Fibroblast of lung (primary cell): ENCODE measurements at places on chromosomes 6 and 20. TPM values are rescaled to one million over a fixed set of nuclear protein-coding genes. Genes with fewer than 3 reads are reported as not detected.

The ESR1 gene
- 0.50 and 1.0 TPM in 2 replicates for total RNA-seq

The PREX1 gene
- total RNA-seq: 3.1 and 3.9 TPM in 2 replicates

The HLA-DQA1 gene
- total RNA-seq: 0.26 TPM in 1 of 2 replicates, not detected in the other

The MAP7 gene
- total RNA-seq: 0.77 and 1.5 TPM in 2 replicates

The HECA gene
- total RNA-seq: 20.8 and 26.6 TPM in 2 replicates

The PDCD2 gene
- total RNA-seq: 39.6 and 62.4 TPM in 2 replicates

The WASF1 gene
- total RNA-seq: 8.5 and 13.2 TPM in 2 replicates

The CTAGE9 gene
- not detected in 2 replicates for total RNA-seq

The CFAP206 gene
- under 0.01 and 0.26 TPM in 2 replicates for total RNA-seq

The CDC25B gene
- 49.3 and 62.1 TPM in 2 replicates for total RNA-seq

The TCFL5 gene
- total RNA-seq: 13.7 and 15.2 TPM in 2 replicates

The RBM24 gene
- 1.0 and 2.5 TPM in 2 replicates for total RNA-seq

- H3K36me3 ChIP-seq: no peaks in the 10 kb centered on the region
- no peaks in the 10 kb centered on the region for H3K27me3 ChIP-seq
- no peaks in the 10 kb centered on the region for H3K4me1 ChIP-seq
- DNase-seq: peak; percentile 93
- no peak overlapping the region for H3K4me3 ChIP-seq
Measured at GRCh38 chr6:21163110-21163837, 430.3 kb upstream of the SOX4 start.

GRCh38 chr6:26493258-26493657, 6.8 kb upstream of the BTN1A1 start:
- DNase-seq: peak; percentile 20
- H3K4me3 ChIP-seq: no peak overlapping the region
- peaks cover 13% of the 10 kb centered on the region for H3K27me3 ChIP-seq
- no peak overlapping the region for H3K27ac ChIP-seq

GRCh38 chr6:43760210-43761168, 9.5 kb upstream of the VEGFA start:
- H3K27ac ChIP-seq: no peak overlapping the region
- no peak overlapping the region for H3K4me3 ChIP-seq
- no peaks in the 10 kb centered on the region for H3K4me1 ChIP-seq
- H3K36me3 ChIP-seq: no peaks in the 10 kb centered on the region

GRCh38 chr6:127907960-127908640, 7.2 kb upstream of the THEMIS start:
- no peaks in the 10 kb centered on the region for H3K36me3 ChIP-seq
- H3K4me3 ChIP-seq: no peak overlapping the region
- no peaks in the 10 kb centered on the region for H3K27me3 ChIP-seq
- H3K4me1 ChIP-seq: no peaks in the 10 kb centered on the region
- DNase-seq: no peak

GRCh38 chr6:39050453-39051112, 2.0 kb downstream of the GLP1R start:
- DNase-seq: no peak
- H3K27me3 ChIP-seq: peaks cover 7% of the 10 kb centered on the region
- no peaks in the 10 kb centered on the region for H3K4me1 ChIP-seq
- no peaks in the 10 kb centered on the region for H3K36me3 ChIP-seq

- H3K27me3 ChIP-seq: no peaks in the 10 kb centered on the region
- H3K4me3 ChIP-seq: peak overlapping the region; percentile 69
- no peaks in the 10 kb centered on the region for H3K36me3 ChIP-seq
- DNase-seq: no peak
- H3K4me1 ChIP-seq: peaks cover 6% of the 10 kb centered on the region
Measured at GRCh38 chr6:135054226-135054568, 425 bp downstream of the HBS1L start.

DNA sequence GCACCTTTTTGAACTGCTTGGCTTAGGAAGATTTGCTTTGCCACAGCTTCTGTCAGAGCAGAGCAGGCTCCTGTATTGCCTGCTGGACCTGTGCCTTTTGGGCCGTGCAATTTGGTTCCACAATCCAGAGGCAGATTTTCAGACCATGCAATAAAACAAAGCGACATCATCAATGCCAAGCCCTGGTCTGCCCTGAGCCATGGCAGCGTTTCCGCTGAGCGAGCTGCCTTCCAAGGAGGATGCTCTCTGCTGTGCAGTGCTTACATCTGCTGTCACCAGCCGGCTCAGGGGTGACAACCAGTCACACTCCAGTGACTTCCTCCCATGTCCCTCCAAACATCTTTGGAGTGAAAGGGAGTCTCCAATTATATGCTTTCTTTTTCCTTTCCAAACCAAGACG, 282.2 kb downstream of the CDH26 start:
- DNase-seq: no peak
- H3K27ac ChIP-seq: no peak overlapping the region
- no peak overlapping the region for H3K4me3 ChIP-seq
- H3K36me3 ChIP-seq: no peaks in the 10 kb centered on the region
- peaks cover 6% of the 10 kb centered on the region for H3K4me1 ChIP-seq

GRCh38 chr6:126550323-126550722, 210.4 kb downstream of the CENPW start:
- no peaks in the 10 kb centered on the region for H3K27me3 ChIP-seq
- no peak for DNase-seq
- H3K4me3 ChIP-seq: no peak overlapping the region
- no peaks in the 10 kb centered on the region for H3K36me3 ChIP-seq
- no peaks in the 10 kb centered on the region for H3K4me1 ChIP-seq

- H3K27me3 ChIP-seq: no peaks in the 10 kb centered on the region
- no peak for DNase-seq
- H3K27ac ChIP-seq: no peak overlapping the region
- no peak overlapping the region for H3K4me3 ChIP-seq
- H3K4me1 ChIP-seq: no peaks in the 10 kb centered on the region
Measured at GRCh38 chr6:156880913-156881312, 103.7 kb downstream of the ARID1B start.

GRCh38 chr6:35810971-35811698, 6.0 kb downstream of the LHFPL5 start:
- no peaks in the 10 kb centered on the region for H3K36me3 ChIP-seq
- H3K27ac ChIP-seq: no peak overlapping the region
- DNase-seq: peak; percentile 79
- no peaks in the 10 kb centered on the region for H3K4me1 ChIP-seq

DNA sequence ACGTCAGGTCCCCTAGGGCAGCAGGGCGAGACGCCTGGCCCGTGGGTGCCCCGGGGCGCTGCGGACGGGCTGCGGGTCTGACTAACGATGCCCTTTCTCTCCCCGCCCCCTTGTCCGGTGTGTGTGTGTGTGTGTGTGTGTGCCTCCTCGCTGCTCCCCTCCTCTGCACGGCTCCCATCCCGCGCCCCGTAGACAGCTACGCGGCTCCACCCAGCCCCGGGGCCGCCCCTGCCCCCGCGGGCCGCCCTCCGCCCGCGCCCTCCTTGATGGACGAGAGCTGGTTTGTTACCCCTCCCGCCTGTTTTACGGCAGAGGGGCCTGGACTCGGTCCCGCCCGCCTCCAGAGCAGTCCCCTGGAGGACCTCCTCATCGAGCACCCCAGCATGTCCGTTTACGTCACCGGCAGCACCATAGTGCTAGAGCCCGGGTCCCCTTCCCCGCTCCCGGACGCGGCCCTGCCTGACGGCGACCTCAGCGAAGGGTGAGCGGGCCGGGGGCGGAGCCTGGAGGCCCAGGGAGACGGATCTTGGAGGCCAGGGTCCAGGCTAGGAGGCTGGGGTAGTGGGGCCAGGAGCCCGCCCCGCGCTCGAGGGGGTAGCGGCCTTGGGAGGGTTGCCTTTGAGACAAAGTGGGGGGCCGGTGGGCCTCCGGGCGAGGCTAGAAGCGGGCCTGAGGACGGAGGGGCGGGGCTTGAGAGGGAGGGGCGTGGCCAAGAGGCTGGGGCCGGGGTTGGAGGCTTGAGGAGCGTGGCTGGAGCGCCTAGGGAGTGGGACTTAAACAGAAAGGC, 5.1 kb downstream of the TP53INP2 start:
- peaks cover 6% of the 10 kb centered on the region for H3K36me3 ChIP-seq
- H3K4me3 ChIP-seq: peak overlapping the region; percentile 65
- peak overlapping the region; percentile 78 for H3K27ac ChIP-seq
- peaks cover 29% of the 10 kb centered on the region for H3K4me1 ChIP-seq
- DNase-seq: peak; percentile 77

DNA sequence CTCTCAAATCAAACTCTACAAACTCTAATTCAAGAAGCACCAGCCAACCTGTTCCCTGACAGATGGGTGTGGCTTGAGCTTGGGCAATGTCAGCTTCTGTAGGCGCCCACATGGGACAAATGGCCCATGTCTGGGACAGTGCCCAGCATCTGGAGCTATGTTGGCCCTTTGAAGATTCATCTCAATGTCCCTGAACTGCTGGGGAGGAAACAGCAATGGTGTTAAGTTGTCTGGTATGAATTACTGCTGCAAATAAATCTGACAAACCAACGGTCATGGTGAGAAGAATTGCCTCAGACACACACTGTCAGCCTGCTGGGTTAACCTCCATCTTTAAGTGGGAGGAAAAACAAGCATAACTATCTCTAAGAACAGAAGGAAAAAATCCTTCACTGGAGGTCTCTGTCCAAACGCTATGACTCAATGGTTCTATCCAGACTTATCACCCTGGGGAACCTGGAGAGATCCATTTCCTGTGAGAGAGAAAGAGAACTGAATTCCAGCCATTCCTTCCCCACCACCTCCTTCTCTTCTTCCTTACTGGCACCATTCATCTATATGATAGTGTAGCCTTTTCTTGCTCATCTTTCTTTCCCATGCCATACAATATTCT, 274.9 kb downstream of the CDH26 start:
- no peak overlapping the region for H3K27ac ChIP-seq
- DNase-seq: peak; percentile 28
- no peaks in the 10 kb centered on the region for H3K36me3 ChIP-seq
- H3K4me3 ChIP-seq: no peak overlapping the region
- H3K27me3 ChIP-seq: no peaks in the 10 kb centered on the region

DNA sequence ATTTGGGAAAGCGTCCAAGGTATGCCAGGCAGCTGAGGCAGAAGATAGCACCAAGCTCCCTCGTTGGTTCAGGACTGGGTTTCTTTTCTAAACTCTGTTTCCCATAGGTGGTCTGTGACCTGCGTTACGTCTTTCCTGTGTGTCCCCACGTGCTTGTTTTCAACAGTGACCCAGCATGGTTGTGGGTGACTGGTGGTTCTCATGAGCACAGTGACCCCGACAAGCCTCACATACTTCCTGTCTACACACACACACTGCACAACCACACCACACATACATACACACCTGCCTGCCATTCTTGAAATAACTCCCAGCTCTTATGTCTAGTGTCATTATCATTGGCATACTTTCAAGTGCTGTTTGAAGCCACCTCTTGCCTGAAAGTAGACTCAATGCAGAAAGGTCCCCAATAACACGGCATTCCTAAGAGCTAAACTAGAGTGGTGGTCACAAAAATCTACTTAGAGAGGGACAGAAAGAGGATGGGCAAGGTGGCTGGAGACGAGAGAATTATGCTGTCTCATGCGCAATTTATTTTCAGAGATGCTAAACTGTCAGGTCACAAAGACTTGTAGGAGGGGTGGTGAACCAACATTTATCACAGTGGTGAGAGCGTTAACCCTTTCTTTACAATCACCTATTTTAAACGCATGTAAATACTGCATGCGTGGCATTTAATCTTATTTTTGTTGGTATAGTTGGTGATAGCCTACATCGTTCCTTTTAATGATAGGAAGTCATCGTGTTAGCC, 66.7 kb downstream of the GCNT2 start:
- H3K36me3 ChIP-seq: no peaks in the 10 kb centered on the region
- H3K4me1 ChIP-seq: no peaks in the 10 kb centered on the region
- DNase-seq: no peak
- H3K4me3 ChIP-seq: no peak overlapping the region

DNA sequence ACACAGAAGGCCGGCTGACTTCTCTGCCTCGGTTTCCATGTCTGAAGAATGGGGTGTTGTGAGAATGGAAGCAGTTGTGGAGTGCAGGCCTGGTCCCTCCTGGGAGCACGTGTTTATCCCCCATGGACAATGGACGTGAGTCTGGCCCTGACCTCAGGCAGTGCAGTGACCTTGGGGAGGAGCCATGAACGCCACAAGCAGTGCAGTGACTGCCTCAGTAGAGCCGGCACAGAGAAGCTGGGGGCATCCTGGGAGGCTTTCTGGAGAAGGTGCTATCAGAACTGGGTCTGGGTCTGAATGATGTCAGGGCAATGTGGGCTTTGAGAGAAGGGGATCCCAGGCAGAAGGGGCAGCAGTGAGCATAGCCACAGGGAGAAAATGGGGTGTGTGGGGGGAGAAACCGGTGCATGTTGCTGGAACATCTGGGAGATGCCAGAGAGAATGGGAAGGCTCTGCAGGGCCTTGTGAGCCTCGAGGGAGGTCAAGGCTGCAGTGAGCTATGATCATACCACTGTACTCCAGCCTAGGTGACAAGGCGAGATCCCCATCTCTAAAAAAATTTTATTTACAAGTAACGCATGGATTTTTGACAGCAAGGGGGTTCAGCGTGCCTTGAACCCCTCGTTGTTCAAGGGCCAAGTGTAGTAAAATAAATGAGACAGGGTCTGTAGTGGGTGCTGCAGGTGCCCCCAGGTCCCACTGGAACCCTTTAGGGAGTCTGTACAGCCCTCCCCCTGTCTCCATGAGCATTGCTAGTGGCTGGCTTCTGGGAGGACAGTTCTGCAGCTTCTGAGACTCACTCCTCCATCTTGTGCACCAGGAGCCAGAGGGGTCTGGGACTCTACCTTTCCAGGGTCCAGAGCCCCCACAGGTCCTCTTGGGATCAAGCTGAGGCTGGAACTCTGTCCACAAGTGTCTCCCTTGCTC, 27.0 kb upstream of the ZBP1 start:
- H3K36me3 ChIP-seq: no peaks in the 10 kb centered on the region
- no peaks in the 10 kb centered on the region for H3K4me1 ChIP-seq
- H3K4me3 ChIP-seq: no peak overlapping the region
- no peak overlapping the region for H3K27ac ChIP-seq
- no peaks in the 10 kb centered on the region for H3K27me3 ChIP-seq
- DNase-seq: no peak

- H3K27me3 ChIP-seq: no peaks in the 10 kb centered on the region
- H3K27ac ChIP-seq: no peak overlapping the region
- no peak overlapping the region for H3K4me3 ChIP-seq
- peak; percentile 17 for DNase-seq
Measured at GRCh38 chr6:19303383-19303782, 533.8 kb upstream of the ID4 start.
